Stimulated activated naive CD4-positive, alpha-beta T cell (primary cell): ENCODE measurements at places on chromosomes 13 and 19.

DNA sequence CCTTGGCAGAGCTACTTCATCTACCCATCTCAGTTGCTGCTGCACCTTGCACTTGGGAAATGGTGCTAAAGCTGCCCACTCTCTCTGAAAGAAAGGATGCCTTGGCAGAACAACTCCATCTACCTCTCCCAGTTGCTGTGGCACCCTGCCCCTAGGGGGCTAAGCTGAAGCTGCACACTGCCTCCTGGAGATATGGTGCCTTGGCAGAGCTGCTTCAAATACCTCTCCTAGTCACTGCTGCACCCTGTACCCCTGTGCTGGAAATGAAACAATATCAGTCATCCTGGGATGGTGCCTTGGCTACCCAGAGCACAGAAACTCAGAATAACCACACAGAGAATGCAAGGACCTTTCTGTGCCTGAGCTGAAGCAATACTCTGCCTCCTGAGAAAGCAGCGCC is 615.8 kb downstream of the DIAPH3 start:
- DNase-seq = no peak

- no peak for DNase-seq
These were observed 555 bp downstream of the NR2C2AP start for GRCh38 chr19:19202707-19203011.

GRCh38 chr13:79772811-79773210 is 291.9 kb downstream of the NDFIP2 start:
- no peak for DNase-seq

DNA sequence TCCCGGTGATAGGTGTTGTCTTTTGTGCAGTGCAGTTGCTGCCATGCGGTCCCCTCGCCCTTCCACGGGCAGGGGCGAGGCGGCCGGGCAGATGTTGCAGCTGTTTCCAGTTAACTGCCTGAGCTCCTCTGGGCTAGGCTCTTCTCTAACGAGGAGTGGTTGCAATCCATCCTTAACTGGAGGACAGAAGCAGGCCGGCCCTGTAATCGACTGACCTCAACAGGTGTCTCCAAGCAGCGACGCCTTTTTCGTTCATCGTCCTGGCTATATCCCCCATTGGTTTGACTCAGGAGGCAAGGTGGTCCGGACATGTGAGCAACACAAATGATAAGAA is 1.9 kb upstream of the TSC22D1 start:
- no peak for DNase-seq

GRCh38 chr13:39226359-39226758 is 188.1 kb downstream of the NHLRC3 start:
- no peak for DNase-seq

DNA sequence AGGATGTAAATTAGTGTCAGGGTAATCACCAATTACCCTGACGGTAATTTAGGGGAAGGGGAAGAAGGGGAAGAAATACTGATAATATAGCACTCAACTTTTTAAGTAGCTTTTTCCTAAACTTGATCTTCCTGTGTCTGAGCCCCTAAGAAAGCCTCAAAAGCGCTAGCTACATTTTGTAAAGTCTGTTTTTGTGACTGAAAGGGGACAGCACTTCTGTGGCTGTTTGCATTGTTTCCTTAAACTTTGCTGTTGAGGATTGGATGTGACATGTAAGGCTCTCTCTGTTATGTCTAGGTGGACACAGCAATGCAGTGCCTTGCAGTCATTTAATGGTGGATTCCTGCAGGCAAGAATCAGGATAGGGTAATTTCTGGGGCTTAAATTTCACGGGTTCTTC is 42.8 kb downstream of the SPATA13 start:
- no peak for DNase-seq

DNA sequence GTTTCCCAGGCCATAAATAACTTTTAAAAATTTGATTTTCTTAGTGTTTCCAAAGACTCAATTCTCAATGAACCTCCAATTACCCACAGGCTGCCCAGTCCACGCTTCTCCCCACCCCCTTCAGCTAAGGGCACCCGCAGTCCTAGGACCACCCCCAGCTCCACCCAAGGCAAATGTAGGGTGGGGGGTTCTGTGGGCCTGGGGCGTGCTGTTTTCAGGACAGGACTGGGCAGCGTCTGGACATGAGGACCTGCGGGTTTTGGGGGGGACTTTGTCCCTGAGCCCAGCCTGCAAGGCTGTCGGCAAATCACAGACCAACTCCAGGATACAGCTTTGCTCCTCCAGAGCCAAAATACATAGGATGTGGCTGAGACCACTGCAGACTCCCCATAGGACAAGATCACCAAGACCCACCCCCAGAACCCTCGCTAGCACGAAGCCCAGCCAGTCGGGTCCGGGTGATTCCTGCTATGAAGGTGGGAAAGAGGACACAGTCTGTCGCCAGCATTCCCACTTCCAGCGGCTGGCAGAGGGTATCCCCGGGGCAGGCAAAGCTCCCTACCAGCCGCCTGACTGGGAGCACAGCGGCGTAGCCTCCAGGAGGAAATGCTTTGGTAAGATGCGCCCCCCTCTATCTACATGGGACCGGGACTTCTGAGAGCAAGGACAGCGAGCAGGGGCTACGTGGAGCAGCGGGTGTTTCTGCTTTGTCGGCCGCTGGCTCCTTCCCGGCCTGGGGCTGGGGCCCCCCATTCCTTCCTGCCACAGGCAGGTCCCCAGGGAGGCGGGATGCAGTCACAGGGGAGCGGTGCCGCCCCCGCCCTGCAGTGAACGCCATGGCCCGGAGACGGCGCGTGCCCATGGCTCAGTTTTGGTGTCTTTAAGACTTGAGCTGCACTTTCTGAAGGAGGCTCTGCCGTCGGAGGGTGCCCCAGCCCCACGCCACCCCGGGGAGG is 1.6 kb upstream of the TIMM13 start:
- DNase-seq = no peak

GRCh38 chr13:40016953-40017660 is 361.6 kb downstream of the COG6 start:
- no peak for DNase-seq

DNA sequence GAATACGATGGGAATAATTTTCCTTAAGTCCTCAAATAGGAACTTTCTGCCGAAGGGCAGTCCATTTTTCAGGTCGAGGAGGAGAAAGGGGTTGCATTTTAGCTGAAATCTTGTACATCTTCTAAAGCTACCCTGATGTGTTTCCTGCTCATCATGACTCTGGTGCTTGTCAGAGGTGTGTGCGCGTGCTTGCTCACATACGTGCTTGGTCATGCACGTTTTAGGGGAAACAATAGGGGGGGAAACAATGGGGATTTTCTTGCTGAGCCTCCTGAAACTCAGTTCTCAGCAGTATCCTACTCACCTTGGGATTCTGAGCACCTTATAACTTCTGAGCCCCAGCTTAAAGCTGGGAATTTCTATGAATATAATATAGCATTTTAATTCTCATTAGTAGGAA is 44.7 kb downstream of the TM9SF2 start:
- no peak for DNase-seq

DNA sequence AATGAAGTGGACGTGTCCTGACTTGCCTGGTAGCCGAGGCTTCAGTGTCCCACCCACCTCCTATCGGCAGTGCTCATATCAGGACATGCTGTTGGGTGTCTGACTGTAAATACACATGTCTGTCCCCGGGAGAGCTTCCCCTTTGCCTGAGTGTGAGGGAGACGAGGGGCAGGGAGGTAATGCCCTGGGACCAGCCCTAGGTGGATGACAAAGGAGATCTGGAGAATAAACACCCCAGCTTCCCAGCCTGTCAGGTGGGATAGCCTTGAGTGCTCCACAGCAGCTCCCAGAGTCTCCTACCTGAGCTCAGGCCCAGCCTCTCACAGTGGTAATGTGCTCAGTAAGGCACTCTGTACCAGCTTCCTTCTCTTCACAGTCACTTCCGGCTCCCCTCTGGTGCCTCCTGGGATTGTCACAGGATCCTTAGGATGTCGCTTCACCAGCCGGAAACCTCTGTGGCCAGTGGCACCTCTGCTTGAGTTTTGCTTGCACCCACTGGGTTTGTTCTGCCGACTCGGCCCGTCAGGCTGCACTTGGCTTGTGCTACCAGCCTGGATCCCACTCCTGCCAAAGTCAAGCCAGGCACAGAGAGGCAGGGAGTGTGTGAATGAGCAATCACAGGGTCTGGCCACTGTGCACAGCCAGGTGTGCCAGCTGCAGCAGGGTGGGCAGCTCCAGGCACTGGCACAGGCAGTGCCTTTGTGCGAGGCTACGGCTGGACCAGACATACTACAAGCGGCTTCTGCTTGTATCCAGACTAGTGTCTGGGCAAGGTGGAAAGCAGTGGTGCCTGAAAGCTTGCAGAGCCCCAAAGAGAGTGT is 54.4 kb upstream of the RGCC start:
- no peak for DNase-seq

DNA sequence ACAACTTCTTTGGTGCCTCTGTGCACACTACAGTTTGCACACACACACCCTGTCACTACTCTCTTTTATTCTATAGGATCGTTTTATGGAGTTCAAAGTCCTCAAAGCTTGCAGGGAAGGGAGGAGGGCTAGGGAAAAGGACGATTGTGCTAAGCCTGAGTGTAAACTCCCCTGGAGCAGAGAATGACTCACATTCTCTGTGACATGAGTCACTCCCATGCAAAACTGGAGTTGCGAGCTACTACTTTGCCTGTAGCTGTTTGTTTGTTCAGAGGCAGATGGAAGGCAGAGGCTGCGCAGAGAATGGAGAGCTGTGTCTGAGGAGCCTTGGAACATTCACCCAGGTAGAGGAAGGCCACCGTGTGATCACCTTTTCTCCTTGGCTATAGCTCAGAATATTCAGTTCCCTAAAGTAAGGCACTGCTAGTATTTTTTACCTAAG is 80.5 kb upstream of the MBNL2 start:
- DNase-seq = no peak

DNA sequence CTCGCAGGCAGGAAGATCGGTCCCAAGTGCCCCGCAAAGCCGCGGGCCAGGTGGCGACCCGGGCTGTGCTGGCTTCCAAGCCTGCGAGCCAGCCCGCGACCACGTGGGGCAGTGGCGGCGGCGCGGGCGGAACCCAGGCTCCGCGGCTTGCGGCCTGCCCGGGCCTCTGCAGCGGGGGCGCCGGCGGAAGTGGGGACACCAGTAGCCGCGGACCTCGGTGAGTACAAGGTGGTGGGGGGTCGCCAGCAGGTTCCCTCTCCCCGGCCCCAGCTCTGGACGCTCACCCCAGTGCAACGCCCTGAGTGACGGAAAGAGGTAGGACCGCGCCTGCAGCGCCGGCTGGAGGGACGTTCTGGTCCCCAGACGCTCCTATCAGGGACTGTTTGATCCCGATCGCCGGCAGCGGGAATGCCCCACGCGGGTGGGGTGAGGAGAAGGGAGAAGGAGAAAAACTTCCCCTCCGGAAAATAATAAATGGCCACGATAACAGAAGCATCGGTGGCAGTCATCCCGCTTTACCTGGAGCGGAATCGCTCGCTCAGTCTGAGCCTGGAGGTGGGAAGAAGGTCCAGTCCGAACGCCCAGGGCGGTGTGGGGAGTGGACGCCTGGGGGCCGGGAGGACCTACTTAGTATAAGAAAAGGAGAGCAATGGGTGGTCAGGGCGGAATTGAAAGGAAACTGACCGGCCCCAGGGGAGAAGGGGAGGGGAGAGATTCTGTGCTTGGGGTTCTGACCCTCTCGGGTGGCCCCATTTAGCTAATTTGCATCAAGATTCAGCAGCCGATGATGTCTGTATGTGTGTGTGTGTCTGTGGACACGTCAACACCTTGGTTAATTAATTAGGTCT is at the start of gene GEMIN7:
Gene GEMIN7 (plus strand): TSS at position 198 of the 848 bp plus-strand sequence. CDS start 10,855 bp downstream, outside the sequence.
- peak; percentile 71 for DNase-seq

DNA sequence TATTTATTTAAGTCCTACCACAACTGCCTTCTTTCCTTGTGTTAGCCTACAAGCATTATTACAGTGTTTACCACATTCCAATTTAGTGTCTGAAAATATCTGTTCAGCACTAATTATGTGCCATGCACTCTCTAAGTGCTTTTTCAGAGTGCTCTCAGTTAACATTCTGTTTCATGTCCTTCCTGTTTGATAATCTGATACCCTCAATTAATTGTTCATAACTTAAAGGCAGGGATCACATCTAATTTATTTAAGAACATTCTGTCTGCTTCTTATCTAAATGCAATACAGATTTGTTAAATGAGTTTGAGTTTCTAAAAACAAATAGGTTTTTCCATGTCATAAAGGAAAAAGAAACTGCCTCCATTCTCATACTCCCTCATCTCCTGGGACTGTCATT is 649.6 kb upstream of the ATXN8OS start:
- no peak for DNase-seq

DNA sequence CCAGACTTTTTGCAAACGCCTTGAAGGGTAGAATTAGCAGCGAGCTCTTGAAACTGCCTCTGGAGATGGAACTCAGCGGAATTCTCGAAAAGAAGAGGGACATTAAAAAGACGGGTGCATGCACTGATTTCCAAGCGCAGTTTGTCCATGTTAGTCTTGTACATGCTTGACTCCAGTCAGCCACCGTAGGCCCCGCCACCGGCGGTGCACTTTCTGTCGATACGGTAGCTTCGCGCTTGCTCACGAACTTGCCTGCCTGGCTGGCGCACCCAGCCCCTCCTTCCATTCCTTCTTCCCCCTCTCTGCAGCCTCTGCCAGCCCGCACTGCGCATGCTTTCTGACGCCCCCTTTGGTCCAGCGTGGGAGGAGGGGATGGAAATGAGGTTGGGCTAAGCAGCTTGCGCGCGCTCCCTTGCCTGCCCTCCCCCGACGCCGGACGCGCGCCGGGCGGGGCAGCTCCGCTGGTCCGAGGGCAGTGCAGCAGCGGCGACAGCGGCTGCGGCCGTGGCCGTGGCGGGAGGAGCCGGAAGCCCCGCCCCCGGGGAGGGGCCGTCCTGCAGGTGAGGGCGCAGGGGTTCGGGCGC is at the start of gene ZNF575:
Gene ZNF575 (plus strand): TSS at position 227 of the 584 bp plus-strand sequence. CDS start 1,235 bp downstream, outside the sequence.
- peak; percentile 77 for DNase-seq

DNA sequence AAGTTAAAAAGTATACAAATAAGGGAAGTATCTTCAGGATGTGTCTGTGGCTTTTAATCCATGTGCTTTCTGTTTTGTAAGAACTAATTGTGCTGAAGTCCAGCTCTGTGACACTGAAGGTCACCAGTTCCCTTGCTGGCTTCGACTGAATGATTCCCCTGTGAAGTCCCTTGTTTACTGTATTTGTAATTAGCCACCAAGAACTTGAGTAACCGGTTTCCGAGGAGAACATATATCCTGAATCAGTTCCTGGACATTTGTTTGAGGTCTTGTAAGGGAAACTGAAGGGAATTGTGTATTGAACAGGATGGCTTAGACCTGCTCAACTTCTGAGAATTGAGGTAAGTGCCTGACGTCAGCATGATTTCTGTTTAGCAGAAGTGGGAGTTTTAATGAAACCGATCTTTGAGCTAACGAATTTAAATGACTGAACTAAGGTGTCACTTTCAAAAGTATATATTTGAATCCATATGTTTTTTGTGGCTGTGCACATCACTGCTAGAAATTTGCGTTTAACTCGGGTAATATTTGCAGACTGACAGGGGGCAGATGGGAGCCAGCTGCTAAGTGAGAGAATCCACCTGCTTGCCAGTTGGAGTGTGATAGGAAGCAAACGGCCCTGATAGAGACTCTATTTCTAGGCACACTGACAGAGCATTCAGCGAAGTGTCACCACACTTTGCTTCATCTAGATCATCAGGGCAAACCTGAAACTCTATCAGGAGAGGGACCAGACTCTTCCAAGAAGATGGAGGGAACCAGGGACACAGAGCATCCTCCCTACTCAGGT is 530.0 kb downstream of the RFC3 start:
- no peak for DNase-seq
